M059J (cell line): ENCODE measurements at places on chromosomes 2 and 18.

GRCh38 chr2:240351088-240351741 is 84.2 kb upstream of the GPC1 start:
- no peak for DNase-seq

- DNase-seq = peak; percentile 45
These were observed 970 bp upstream of the ADCYAP1 start for GRCh38 chr18:903701-904100.

GRCh38 chr2:29699045-29699444 is 222.3 kb downstream of the ALK start:
- DNase-seq = no peak

DNA sequence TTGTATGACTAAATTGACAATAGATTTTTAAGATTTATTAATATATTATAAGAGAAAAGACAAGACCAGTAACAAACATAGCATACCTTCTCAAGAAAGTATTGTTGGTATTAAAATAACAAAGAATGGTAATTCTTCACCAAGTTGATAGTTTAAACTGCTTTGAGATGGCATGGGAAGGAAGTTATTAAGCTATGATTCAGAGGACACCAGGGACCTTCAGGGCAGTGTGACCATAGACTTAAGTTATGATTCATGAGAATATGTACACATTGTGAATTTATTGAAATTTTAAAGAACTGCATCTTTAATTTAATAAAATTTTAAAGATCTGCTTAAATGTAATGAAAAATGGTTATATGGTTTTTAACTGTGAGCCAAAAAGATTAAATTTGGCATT is 205.7 kb downstream of the DSEL start:
- peak; percentile 65 for DNase-seq

DNA sequence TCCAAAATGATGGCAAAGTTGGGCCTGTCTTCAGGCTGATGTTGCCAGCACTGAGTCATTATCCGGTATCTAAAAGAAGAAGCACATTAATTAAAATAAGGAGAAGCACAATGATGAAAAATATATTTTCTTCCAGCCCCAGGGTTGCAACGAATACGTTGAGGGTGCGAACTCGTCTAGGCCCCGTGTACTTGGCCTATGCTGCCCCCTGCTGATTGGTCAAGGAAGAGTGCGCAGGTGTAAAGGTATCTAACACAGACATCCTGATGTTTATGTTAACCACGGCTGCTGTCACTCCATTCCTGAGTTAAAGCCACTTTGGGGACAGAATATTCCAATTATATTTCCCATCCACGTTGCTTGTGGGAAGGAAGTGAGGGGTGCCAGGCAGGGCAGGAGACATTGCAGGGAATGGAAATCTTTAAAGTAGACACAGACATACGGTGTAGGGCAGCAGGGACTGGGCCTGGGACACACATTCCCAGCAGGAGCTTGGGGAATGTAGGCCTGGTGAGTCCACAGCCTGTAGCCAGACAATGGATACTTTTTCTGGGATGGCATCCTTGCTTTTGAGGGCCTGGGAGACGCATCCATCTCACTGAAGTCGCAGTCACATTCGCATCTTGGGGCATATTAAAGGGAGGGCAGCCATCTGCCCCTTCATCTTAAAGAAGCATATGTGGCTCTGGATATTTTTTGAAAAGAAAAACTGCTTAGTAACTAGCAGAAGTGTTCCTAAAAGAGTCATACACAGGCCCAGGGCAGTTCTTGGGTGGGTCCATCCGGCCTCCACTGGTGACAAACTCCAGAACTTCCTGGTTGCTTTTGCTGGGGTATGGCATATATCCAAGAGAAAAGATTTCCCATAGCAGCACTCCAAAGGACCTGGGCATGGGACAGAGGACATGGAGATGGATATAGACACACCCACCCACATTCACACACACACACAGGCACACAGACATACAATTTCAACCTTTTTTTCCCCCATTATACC is 81.9 kb downstream of the CLIP4 start:
- DNase-seq = peak; percentile 64

- DNase-seq = peak; percentile 83
These were observed 1241.1 kb upstream of the ZEB2 start for GRCh38 chr2:145760781-145761649.

DNA sequence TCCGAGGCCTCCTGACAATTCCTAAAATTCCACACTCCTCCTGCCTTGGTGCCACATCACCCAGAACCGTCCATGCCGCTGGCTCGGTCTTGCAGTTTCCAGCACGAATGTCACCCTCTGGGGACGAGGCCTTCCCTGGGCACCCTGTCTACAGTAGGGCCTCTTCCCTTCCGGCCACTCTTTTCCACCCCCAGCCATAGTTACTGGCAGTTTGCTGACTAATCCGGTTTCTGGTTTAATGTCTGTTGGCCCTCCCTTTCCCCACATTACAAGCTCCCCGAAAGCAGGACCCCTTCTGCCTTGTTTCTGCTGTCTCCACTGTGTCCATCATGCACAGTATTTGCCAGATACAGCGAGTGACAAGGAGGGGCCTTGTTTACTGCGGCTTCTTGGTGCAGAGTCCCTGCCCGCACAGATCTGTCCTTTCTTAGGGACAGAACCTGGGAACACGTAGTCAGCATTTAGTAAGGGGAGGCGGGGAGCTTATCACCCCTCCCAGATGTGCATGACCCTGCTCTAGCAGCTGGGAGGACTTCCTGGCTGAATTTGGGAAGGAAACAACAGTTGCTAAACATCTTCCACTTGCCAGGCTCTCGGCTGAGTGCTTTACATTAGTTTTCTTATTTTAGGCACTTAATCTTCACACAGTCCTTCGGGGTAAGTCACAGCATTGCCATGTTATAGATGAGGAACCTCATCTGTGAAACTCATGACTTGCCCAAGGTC is 23.6 kb upstream of the CATIP start:
- no peak for DNase-seq

- DNase-seq = peak; percentile 57
These were observed 20.0 kb upstream of the NABP1 start for GRCh38 chr2:191657977-191658376.

DNA sequence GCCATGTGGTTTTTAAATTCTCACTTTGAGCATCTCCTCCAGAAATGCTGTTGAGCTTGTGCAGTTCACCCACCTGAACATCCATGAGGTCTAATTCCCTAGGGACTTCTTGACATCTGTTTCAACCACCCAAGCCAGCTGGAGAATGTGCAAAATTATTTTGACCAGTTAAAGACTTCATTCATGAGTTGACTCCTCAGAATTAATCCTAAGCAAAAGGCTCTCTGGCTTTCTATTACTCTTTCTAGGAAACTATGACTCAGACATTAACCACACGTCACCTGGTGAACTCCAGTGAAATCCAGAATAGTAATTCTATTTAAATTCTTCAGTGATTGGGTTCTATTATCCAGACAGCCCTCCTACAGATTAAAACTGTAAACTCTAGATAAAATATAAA is 247.5 kb downstream of the NBAS start:
- DNase-seq = peak; percentile 74

- no peak for DNase-seq
These were observed 262.8 kb downstream of the FBXO15 start for GRCh38 chr18:73884868-73885267.

DNA sequence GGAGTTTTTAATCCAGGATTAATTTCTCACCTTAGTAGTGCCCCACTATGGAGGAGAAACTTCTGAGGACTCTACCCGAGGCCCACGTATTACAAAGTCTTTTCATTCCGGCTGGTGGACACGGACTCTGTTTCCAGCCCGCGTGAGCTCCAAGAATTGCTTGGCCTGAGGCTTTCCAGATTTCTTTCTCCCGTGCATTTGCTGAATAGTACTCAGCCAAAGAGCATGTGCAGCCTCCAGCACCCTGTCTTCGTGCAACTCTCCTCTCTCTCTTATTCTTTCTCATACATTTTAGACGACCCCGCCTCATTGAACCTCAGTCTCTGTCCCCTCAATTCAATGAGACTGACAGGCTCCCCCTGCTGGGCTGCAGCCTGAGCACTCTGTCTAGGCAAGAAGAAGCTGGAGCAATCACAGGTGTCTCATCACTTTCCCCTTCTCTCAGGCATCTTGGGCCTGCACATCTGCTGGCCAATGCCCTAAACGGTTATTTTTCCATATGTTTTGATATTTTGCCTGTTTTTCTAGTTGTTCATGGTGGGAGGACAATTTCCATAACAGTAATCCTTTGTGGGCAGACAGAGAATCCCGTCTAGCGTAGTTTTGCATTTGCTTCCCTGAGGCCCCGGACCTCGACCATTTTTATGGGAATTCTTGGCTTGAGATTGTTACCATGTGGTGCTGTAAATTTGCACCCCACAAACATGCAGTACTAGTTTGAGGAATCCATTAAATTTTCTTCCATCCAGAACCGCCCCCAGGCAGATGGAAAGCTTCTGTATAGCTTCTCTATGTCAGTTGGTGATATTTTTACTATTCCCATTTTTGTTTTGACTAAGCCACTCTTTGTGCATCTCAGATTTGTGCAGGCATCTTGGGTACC is 50.1 kb upstream of the LPIN2 start:
- DNase-seq = peak; percentile 38

GRCh38 chr2:213868526-213868925 is 542.3 kb upstream of the VWC2L start:
- DNase-seq = peak; percentile 67

- no peak for DNase-seq
These were observed 13.6 kb downstream of the HADHA start for GRCh38 chr2:26230806-26231205.

DNA sequence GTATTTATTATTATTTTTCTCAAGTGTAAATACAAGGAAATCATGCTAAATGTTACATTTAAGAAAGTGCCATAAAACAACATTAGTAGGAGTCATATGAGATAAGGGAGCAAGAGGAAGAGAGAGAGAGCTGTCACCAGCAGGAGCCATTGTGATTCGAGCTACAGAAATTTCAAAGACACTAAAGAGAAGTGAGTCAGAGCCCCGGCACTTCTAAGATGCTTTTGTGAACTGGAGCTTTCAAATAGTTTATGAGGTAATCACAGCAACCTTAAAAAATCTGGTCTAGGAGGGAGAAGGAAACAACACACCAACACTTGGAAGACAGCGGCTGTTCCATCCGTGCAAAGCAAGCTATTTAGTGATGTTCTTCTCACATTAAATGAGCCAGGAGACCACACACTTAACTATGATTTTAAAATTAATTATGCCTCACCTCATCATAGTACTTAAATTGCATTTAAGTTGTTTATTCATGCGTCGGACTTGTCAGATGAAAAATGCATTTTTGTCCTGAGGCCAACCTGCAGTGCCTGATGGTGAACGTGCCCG is 382.7 kb upstream of the SALL3 start:
- peak; percentile 1 for DNase-seq

GRCh38 chr18:32018331-32019250 is at the start of gene RNF125:
Gene RNF125, plus strand, starts transcription at chr18:32018825. Its CDS starts 39 bp downstream, at chr18:32018864.
- DNase-seq = peak; percentile 79

DNA sequence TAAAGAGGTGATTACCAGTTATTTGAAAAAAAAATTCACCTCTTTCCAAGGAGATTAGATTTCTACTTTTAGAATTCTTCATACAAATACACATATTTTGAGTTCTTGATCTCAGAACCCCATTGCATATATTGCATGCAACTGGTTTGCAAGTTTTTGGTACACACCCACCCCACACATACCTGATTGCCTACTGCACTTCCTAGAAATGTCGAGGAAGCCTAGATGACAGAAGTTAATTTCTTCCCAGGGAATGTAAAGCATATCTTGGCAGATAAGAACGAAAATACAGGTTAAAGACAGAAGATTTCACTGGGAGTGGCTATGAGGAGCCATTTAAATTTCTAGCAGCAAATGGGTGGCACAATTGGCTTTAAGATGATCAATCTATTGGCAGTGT is 67.1 kb upstream of the IL1R1 start:
- no peak for DNase-seq

DNA sequence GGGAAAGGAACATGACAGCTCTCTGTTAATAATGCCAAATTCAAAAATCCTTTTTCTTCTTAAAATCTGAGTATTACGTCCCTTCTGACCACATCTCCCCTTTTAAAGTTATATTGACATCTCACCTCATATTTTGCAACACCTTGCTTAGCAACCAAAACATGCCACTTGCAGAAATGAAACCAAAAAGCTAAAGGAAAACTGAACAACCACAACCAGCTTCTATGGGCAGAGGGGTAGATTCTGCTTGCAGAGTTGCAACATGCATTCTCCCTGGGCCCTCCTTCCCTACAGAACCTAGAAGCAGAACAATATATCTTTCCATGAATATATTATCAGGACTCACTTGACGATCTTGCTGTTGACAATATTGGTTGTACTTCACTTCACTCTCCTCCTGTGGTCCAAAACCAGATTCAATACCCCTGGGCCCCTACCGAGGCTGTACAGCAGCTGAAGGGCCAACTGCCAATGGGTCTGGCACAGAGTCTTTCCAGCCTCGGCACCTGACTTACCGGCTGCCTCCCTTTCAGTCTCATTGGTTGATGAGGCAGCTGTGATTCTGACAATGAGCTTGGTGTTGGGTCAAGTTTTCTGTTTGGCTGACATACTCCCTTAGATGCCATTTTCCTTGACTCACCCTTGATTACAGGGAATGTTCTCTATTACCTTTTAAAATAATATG is 616.6 kb downstream of the ZEB2 start:
- DNase-seq = peak; percentile 11

GRCh38 chr2:144431392-144431783 is 88.5 kb downstream of the ZEB2 start:
- no peak for DNase-seq

DNA sequence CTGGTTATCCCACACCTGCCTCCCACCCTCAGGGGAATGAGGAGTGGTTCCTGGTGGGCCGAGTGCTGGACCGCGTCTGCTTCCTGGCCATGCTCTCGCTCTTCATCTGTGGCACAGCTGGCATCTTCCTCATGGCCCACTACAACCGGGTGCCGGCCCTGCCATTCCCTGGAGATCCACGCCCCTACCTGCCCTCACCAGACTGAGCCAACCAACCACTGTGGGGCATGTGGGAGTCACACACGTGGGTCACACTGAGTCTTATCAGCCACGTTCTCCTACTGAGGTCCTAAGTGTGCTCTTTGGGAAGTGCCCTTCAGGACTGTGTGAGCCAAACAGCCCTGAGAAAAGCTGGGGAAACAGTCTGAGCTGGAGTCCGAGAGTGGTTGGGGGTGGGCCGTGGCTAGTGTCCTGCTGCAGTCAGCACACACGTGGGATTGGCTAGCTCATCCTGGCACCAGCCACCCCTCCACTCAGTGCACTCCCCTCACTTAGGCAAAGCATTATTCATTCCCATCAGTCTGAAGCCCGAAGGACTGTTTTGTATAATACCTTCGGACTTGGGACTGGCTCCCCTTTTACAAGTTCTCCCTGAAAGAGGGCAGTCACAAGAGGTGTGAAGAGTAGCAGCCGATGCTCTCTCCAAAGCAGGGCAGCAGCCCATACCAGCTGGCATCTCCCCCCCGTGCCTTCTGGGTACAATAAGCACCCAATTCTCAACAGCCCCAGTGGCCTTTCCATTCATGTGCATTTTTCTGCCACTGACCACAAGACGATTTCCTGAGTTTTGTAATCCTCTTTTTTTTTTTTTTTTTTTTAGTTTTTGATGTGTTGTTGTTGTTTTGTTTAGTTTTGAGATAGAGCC is 4.6 kb downstream of the TIGD1 start:
- no peak for DNase-seq

DNA sequence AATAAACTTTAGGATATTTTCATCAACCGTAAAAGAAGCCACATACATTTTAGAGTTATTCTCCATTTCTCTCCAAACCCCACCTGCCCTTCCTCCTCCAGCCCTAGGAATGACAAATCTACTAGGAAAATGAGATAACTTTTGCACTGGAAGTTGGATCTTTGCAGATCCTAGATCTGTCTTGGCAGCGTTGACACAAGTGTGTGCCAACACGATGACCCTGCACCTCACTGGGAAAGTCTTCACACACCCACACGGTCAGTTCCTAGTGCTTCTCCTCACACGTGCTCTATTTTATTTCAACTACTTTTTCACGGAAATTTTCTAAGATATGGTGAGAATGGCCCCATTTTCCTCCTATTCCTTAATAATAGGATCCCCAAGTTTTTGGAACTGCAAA is 14.1 kb upstream of the HPCAL1 start:
- DNase-seq = no peak
